ENCODE measurements at places on chromosomes 7 and 10. TPM values are rescaled to one million over a fixed set of nuclear protein-coding genes. Genes with fewer than 3 reads are reported as not detected.

PKD2L1 gene
- polyA plus RNA-seq, result 0.17 TPM

DNA sequence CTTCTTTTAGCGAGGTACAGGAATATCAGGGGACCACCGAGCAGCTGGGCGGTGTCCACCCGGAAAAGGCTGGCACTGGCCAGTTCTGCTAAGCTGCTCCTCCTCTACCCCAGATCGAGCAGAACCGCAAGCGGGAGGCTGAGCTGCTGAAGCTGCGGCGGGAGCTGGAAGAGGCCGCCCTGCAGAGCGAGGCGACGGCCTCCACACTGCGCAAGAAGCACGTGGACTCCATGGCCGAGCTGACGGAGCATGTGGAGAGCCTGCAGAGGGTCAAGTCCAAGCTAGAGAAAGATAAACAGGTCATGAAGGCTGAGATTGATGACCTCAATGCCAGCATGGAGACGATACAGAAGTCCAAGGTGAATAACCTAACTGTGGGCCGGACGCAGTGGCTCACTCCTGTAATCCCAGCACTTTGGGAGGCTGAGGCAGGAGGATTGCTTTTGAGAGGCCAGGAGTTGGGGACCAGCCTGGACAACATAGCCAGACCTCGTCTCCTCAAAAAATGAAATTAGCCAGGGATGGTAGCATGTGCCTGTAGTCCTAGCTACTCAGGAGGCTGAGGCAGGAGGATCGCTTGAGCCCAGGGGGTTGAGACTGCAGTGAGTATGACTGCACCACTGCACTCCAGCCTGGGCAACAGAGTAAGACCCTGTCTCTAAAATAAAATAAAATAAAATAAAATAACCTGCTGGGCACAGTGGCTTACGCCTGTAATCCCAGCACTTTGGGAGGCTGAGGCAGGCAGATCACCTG lies 15.3 kb downstream of the MYH16 start:
- no peaks in the 10 kb centered on the region for H3K36me3 ChIP-seq
- no peaks in the 10 kb centered on the region for H3K4me1 ChIP-seq
- no peaks in the 10 kb centered on the region for H3K27me3 ChIP-seq
- H3K4me3 ChIP-seq, result no peak overlapping the region

DNA sequence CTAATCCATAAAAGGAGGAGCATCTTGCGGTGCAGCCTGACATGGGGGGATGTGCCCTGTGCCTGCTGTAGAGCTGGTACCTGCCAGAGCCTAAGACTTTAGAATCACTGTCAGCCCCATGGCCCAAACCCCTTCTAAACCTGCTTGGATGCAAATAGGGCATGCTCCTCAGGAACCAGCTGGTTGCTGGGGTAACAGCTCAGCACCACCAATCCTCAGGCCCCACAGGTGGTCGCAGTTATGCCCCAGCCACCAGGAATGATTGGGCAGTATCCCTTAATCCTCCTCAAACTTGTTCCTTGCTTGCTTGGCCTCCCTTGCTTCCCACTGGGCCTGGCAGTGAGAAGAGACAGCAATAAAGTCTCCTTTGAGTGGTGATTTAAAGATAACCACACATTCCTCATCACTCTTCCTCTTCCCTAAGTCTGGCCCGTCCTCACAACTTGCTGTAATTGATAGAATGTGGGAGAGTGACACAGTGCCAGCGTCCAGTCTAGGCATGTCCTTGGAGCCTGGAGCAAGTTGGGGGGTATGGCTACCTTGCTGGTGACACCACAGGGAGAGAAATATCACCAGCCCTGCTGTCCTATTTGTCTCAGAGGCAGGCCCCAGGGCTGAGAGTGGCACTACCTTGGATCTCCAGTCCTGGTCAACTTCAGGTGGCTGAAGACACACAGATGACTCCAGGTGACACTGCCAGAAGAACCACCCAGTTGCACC lies 43.0 kb downstream of the VSTM4 start:
- peaks cover 16% of the 10 kb centered on the region for H3K36me3 ChIP-seq
- no peaks in the 10 kb centered on the region for H3K27me3 ChIP-seq
- no peak overlapping the region for H3K4me3 ChIP-seq
- peak; percentile 18 for DNase-seq
- no peak overlapping the region for H3K27ac ChIP-seq

FANK1 gene
- polyA plus RNA-seq, result 8.6 TPM

DNA sequence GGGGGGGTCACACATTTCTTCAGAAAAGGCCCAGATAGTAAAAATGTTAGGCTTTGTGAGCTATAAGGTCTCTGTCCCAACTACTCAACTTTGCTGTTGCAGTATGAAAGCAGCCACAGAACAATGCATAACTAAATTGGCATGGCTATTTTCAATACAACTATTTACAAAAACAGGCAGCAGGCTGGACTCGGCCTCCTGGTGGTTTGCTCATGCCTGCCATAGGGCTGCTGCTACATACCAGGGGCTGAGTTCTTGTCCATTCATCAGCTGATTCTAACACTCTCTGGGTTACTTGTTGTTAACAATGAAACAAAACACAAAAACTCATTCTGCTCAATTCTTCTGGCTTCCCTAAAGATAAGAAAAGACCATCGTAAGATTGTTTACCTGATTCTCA lies 109.4 kb upstream of the ADAM12 start:
- no peaks in the 10 kb centered on the region for H3K27me3 ChIP-seq
- H3K4me1 ChIP-seq, result no peaks in the 10 kb centered on the region
- no peaks in the 10 kb centered on the region for H3K36me3 ChIP-seq
- no peak for DNase-seq
- H3K27ac ChIP-seq, result no peak overlapping the region

- H3K27me3 ChIP-seq, result no peaks in the 10 kb centered on the region
- no peaks in the 10 kb centered on the region for H3K36me3 ChIP-seq
- H3K4me1 ChIP-seq, result no peaks in the 10 kb centered on the region
- no peak overlapping the region for H3K27ac ChIP-seq
- H3K4me3 ChIP-seq, result no peak overlapping the region
These were observed 26.3 kb downstream of the CFAP70 start for GRCh38 chr10:73332379-73332778.

ENTPD7 gene
- 1.4 TPM for polyA plus RNA-seq

DNA sequence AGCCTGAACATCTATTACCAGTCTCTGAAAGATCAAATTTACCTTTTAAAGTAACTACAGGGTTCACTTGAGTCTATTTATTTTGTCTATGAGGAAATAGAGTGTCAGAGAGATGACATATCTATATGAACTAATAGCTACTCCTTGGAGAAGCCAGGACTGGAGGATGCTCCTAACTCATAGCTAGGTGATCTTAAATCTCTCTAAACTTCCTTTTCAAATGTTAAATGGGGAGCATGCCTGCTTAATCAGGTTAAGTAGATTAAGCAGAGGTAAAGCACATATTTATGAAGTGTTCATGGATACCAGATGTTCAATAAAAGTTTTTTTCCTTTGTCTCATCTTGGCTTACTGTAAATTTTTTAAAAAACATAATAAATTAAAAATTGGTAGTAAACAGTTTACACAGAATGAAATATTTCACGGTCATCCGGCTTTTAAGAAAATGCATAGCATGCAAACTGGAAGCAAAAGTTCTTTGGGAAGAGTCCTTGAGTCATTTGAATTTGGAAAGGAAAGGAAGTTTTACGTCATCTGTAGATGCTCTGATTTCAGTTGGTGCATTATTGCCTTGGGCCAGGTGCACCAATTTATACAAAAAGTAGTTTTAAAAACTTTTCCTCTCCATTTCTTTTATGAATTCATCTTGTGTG lies 155.1 kb downstream of the BICC1 start:
- DNase-seq, result no peak
- H3K4me1 ChIP-seq, result no peaks in the 10 kb centered on the region
- no peaks in the 10 kb centered on the region for H3K36me3 ChIP-seq
- no peaks in the 10 kb centered on the region for H3K27me3 ChIP-seq

- H3K4me3 ChIP-seq, result no peak overlapping the region
- H3K36me3 ChIP-seq, result no peaks in the 10 kb centered on the region
- H3K27ac ChIP-seq, result no peak overlapping the region
- peak; percentile 41 for DNase-seq
These were observed 18.3 kb downstream of the SKIDA1 start for GRCh38 chr10:21507150-21507549.

GRCh38 chr10:37439826-37440225 lies 314.4 kb downstream of the ANKRD30A start:
- H3K36me3 ChIP-seq, result no peaks in the 10 kb centered on the region
- H3K27me3 ChIP-seq, result no peaks in the 10 kb centered on the region
- no peaks in the 10 kb centered on the region for H3K4me1 ChIP-seq
- H3K27ac ChIP-seq, result no peak overlapping the region

- H3K27ac ChIP-seq, result no peak overlapping the region
- H3K36me3 ChIP-seq, result no peaks in the 10 kb centered on the region
- H3K4me1 ChIP-seq, result no peaks in the 10 kb centered on the region
- no peak overlapping the region for H3K4me3 ChIP-seq
- H3K27me3 ChIP-seq, result no peaks in the 10 kb centered on the region
These were observed 415.8 kb upstream of the MKI67 start for GRCh38 chr10:128541926-128542475.

Data from kidney (tissue), 22 donors.